M059J (cell line): ENCODE measurements at places on chromosomes 12 and 14.

DNA sequence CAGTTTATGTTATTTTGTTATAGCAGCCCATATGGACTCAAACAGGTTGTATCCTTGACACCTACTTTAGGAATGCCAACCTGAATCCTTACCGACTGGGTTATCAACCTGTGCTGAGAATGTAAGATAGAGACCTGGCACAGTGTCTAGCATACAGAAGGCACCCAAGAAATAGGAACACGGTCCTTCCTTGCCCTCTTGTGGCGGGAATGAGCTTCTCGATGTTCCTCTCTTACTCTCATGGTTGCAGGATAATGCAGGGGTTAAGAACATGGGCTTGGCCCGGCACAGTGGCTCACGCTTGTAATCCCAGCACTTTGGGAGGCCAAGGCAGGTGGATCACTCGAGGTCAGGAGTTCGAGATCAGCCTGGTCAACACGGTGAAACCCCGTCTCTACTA is 6.5 kb downstream of the C12orf43 start:
- DNase-seq, result peak; percentile 44

GRCh38 chr14:80446356-80446755 is 235.1 kb upstream of the DIO2 start:
- DNase-seq, result no peak

DNA sequence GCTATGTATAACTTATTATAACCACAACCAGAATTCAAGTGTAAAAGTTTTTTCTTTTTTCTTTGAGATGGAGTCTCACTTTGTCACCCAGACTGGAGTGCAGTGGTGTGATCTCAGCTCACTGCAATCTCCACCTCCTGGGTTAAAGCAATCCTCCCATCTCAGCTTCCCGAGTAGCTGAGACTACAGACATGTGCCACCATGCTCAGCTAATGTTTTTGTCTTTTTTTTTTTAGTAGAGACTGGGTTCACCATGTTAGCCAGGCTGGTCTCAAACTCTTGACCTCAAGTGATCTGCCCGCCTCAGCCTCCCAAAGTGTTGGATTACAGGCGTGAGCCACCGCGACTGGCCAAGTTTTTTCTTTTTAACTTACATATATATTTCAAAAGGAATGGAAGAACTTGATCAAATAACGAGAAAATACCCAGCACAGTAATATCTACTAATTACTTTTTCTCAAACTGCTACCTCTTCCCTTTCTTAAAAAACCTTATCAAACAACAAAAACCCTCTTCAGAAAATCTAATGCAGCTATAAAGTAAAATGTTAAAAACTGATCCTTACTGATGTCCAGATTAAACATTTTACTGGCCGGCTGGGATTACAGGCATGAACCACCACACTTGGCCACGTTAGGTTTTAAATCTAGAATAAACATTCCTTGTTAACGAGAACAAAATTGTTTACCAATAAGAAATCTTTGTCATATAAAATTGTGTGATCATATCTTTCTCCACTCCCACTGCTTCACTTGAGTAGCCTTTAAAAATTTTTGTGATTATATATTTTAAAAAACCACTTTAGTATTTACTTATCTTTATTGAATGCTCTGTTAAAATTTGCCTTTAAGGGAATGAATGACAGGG is 41.3 kb upstream of the WDR89 start:
- no peak for DNase-seq

DNA sequence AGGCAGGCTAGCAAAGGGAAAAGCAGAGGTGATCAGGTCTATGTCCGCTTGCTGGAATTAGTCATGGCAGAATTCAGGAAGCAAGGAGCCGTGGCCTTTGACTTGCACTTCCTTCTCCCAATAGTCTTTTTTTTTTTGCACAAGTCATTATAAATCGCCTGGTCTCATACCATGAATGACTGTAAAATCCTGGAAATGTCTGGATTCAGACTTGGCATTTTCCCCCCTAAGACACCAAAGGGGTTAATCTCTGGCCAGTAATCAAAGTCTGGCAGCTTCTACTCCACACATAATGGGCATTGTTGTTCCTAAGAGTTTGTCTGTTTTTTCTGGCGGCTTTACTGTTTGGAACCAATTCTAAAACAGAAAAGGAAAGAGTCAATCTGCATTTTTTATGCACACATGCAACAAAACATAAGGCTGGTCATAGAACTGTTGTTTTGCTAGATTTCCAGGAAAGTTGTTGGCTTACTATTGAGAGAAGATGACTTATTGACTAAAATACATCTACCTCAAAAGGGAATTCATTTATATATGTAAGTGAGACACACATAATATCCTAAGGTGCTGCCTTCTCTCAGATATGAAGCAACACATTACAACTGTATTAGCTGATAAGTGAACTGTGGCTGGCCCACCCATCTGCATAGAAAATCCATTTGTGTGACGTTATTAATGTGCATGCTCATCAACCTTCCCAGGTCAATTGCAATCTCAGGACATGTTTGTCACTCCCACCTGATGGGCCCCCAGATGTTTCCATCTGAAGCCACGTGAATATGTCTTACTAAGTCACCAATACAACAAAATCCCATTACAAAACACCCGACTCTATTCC is 157.3 kb downstream of the BTG1 start:
- DNase-seq, result no peak

- DNase-seq, result peak; percentile 70
Measured at GRCh38 chr12:95322326-95322725, 104.7 kb downstream of the VEZT start.

GRCh38 chr12:113462117-113462774 is 9.4 kb downstream of the LHX5 start:
- peak; percentile 69 for DNase-seq

DNA sequence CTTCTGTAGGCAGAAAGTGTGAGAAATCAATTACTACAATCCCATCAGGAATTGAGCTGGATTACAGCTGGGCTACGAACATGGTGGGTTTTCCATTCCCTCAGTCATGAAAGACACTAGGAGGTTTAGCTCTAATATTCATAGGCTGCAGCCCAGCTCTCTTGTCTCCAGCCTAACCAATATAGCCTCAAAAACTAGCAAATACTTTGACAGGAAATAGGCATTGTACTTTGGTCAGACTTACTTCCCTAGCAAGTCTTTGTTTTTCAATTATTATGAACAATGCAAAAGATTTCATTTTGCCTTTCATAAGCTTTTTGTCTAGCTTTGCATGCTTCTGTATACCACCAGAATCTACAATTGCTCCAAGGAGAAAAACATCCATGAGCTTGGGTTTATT is 296.2 kb downstream of the GPHN start:
- DNase-seq, result no peak

GRCh38 chr12:56872366-56872765 is 61.8 kb downstream of the SDR9C7 start:
- no peak for DNase-seq

- DNase-seq, result no peak
Measured at GRCh38 chr12:121789233-121789781, 4.2 kb downstream of the RHOF start.

DNA sequence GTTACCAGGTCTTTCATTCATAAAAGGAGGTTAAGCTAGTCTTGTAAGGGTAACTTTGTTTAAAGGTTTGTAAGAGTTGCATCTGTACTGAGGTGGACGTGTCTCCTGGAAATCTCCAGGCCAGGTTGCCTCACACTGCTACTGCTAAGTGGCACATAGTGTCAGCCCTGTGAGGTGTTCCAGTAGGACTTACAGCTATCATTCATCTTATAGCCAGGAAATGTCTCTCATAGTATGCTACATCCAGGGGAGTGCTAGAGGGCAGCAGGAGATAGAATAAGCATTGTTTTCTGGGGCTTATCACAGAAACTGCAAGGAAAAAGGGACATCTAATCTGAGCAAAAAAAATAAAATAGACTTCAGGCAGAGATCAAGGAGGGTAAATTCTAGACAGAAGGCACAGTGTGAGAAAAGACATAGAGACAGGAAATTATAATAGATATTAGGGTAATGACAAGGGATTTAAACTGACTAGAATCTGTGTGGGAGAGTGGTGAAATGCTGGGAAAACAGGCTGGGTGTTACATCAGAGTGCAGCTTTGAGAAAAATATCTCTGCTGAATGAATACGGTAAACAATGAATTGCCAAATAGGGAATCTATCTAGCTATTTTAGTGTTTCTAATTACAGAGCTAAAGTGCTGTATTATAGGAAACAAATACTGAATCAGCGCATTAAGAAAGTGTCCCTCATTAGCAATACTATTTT is 205.1 kb upstream of the ABCD2 start:
- DNase-seq, result no peak

- DNase-seq, result peak; percentile 32
Measured at GRCh38 chr14:23751616-23752015, 115.5 kb downstream of the DHRS2 start.

- no peak for DNase-seq
Measured at GRCh38 chr14:39668449-39668848, 236.2 kb upstream of the FBXO33 start.

DNA sequence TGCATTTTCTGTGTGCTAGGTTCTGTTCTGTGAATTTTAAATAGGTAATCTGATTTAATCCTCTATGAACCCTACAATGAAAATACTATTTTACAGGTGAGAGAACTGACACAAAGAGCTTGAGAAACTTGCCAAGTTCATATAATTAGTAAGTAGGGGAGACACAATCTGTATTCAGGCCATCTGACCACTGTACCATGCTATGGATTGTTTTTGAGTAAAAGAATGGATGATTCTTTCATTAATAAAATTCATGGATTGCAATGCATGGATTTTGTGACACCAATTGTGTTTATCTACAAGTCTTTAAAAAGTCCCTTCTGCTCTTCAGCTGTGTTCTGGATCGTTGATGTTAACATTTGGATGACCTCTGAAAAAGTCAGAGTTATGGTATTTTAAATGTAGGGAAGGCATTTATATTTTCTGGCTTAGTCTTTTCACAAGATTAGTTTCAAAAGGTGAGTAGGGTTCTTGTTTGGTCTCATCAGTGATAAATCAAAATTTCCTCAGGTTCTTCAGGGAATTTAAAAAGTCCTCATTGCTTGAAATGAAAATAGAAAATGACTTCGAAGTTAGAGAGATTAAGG is 15.4 kb upstream of the DYRK2 start:
- no peak for DNase-seq

- no peak for DNase-seq
Measured at GRCh38 chr12:88546853-88547252, 33.4 kb downstream of the KITLG start.

GRCh38 chr12:98345308-98345876 is 170.0 kb upstream of the TMPO start:
- DNase-seq, result no peak

- DNase-seq, result no peak
Measured at GRCh38 chr12:26843311-26843710, 10.3 kb upstream of the ITPR2 start.

DNA sequence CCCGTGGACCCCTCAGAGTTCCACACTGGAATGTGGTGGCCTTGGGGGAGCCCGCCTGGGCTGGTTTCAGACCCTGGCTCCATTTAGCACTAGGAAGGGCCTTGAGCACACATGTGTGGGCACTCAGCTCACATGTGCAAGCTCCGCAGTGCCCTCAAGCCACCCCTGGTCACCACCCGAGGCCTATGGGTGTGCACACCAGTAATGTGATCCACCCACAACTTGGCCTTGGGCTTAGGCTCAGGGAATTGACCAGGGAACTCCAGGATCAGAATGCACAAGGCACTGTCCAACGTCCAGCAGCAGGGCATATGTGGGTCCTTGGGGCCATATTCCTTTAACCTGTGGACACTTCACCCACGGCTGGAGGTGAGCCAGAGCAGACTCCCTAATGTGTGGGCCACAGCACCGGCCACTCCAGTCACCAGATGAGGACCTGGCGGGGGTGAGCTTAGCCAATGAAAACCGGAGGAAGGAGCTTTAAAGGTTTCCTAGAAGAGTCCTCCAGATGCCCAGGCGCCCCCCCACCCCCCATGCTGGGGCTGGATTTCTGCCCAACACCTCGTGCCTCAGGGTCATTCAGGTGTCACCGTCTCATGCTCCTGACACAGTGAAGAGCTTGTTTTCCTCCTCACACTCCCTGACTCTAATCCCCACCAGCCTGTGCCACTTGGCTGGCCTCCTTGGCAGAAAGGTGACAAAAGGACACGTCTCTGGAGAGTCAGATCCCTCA is 209.2 kb downstream of the ZFP36L1 start:
- no peak for DNase-seq

DNA sequence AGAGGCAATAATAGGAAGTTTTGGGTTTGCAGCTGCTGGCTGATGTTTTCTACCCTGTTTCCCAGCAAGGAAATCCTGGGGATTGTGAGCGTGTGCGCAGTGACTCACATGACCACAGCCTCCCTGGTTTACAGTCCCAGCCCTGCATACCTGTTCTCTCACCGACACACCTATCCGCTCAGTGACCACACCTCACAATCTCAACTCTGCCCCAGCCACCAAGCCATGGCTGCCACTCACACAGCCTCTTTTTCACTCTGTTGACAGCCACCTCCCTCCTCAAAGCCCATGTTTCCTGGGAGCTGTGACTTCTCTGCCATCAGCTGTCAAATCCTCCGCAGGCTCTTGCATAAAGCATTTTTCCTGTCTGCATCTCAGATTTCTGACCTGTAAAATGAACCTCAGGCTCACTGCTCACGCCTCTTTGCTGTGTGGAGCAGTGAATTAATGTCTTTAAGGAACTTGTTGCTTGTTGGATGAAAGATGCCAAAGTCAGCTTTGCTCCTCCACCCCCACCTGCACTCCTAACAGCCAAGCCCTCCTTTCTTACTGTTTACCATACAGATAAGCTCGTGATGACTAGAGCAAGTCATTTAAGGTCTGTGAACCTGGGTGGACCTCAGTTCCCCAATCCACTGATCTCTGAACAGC is 43.5 kb downstream of the B4GALNT3 start:
- no peak for DNase-seq

- peak; percentile 56 for DNase-seq
Measured at GRCh38 chr12:117850048-117850447, 118.7 kb downstream of the KSR2 start.

DNA sequence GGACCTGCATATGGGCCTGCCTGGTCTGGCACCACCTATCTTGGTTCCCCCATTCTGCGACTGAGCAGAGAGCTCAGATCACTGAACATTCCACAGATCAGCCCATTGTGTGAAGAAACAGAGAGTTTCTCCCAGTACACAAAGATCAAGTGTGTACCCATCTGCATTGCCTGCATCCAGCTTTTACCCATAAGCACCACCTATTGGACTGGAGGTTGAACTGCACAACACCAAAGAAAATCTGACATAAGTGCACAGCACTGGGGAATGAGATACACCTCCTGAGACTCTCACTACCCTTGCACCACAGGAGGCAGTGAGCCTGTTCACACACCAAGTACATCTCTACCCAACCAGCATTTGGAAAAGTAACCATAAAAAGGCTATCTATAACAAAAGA is 362.6 kb upstream of the CLEC14A start:
- no peak for DNase-seq

- peak; percentile 71 for DNase-seq
Measured at GRCh38 chr12:22262309-22262708, 72.2 kb downstream of the ST8SIA1 start.

GRCh38 chr14:47103771-47104170 is 452.2 kb upstream of the RPL10L start:
- no peak for DNase-seq

DNA sequence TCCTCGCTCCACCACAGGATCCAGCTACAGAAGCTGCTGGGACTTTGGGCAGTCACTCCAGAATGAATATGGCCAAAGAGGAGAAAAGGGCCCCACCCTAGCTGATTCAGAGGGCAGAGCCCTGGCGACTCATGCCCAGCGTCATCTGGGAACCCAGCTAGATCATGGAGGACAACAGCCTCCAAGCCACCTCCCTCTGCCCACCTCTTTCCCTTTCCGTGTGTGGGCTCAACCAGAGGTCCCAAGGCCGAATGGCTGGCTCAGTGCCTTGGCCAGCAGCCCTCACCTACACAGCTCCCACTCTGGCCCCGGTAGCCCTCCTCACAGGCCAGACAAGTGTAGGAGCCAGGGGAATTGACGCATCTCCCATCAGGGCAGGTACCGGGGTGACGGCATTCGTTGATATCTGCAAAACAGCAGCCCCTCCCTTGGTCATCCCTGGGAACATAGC is 17.4 kb downstream of the ISCA2 start:
- peak; percentile 62 for DNase-seq
